ENCODE measurements at places on chromosomes 5 and 9.

GRCh38 chr5:95445995-95446394 lies 54.8 kb downstream of the FAM81B start:
- DNase-seq, result peak; percentile 63

- DNase-seq, result no peak
Observed at GRCh38 chr5:159510282-159510681, 180.0 kb upstream of the IL12B start.

DNA sequence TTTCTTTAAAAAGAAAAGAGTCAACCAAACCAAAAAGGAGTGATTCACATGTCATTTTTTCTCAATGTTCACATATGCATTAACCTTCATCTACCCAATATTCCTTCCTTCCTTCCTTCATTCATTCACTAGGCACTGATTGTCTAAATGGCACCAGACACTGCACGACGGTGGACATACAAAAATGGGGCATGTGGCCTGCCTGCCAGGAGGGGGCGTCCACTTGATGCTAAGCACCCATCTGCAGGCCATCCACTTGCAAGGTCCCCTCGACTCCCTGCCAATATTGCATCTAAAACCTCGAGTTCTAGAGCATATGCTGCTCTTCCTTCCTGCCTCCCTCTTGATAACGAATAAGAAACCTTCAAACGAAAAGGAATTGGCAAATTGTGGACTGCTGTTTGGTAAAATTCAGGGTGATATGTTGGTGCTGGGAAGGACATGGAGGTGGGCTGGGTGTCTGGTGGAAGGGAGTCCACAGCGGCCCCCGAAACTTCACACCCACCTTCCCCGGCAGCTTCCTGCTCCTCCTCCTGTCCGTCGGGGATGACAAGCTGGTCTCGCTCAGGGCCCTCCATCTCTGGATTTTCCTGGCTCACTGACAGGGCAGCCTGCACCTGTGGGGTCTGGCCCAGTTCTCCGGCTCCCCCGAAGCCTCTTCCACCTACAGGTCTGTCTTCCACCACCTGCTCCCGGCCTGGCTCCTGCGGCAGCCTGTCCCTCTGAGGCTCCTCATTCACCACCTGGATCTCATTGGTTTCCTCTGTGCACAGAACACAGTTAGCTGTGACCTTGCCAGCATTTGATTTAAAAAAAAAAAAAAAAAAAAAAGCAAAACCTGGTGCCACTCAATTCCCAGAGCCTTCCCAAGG lies 64.3 kb downstream of the GOLM1 start:
- no peak for DNase-seq

DNA sequence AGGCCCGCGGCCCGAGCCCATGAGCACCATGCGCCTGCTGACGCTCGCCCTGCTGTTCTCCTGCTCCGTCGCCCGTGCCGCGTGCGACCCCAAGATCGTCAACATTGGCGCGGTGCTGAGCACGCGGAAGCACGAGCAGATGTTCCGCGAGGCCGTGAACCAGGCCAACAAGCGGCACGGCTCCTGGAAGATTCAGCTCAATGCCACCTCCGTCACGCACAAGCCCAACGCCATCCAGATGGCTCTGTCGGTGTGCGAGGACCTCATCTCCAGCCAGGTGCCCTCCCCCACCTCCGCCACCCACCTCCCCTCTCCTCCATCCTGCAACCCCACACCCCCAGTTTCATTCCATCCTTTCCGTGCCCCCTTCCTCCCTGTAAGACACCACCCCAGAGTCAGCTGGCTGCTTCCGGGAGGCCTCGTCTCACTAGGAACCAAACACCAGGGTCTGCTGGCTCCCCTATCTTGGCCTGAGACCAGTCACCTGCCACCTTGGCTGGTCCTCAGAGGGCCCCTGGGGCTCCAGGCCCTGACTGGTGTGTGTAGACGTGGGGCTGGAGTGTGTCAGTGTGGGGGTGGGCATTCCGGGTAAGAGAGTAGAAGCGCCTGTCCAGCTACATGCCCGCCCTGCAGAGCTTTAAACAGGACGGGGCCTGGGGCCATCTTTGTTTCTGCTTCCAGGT lies 655 bp downstream of the GRIN1 start:
- DNase-seq, result no peak

DNA sequence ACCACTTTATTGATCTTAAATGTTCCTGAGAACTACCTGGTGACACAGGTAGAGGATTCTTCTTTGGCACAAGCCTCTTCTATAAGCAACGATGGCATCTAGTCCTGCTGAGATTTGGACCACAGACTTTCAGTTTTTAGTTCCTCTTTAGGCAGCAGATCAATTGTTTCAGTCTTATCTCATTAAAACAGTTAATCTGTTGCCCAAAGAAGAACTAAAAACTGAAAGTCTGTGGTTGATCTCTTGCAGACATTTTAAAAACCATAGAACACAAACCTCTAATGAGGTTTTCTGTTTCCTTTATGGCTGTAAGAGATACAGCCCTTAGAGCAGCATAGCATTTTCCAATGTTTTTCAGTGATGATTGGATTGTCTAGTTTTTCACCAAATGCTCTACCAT lies 480.9 kb downstream of the MTRR start:
- DNase-seq, result no peak

DNA sequence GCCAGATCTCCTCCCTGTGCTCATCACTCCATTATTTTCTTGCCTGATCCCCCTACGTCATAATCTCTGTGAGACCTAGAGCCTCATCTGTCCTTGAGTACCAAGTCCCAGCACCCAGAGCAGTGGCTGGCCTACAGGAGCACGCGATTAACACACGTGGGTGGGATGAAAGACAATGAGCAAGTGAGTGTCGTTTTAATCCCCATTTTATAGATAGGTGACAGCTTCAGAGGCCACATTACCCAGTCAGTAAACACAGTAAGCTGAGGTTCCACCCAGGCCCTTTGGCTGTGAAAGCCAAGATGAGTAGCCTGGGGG lies 17.3 kb downstream of the TRUB2 start:
- no peak for DNase-seq

DNA sequence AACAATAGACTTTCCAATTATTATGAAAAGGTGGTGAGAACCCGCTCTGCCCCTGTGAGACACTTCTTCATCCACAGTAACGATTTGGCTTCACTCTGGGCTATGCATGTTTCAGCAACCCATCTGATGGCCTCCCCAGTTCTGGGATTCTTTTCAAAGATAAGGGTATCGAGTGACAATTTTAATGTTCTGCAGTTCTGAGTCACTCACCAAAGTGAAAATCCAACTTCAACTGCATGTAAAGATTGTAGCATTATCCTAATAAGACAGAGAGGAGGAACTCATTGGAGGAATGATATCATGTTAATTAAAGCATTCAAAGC lies 1078.3 kb upstream of the SEMA6A start:
- DNase-seq, result no peak

- DNase-seq, result no peak
Observed at GRCh38 chr5:10663489-10664179, 97.4 kb downstream of the DAP start.

GRCh38 chr9:2725126-2725525 lies 7.8 kb downstream of the KCNV2 start:
- DNase-seq, result no peak

- no peak for DNase-seq
Observed at GRCh38 chr5:32916648-32917047, 205.5 kb downstream of the NPR3 start.

- DNase-seq, result no peak
Observed at GRCh38 chr9:36488389-36488756, 84.3 kb upstream of the MELK start.

GRCh38 chr5:17315710-17316221 lies 98.3 kb downstream of the BASP1 start:
- no peak for DNase-seq

DNA sequence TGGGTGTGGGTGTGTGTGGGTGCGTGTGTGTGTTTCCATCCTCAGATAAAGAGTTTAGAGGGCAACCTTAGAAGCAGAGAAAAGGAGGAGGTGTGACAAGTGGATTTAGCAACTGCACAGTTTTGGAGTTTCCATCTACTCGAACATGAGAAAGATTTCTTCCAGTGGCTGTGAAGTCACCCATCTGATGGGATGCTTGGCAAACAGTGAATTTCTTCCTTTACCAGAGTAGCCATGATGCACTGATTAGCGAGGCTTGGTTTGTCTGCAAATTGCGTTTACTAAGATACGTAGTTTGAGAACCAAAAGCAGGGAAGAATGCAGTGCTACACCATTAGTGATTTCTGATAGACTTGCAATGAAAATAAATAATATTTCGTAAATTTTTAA lies 791 bp upstream of the STARD4 start:
- DNase-seq, result no peak

GRCh38 chr5:50853151-50853550 lies 186.7 kb downstream of the PARP8 start:
- no peak for DNase-seq

DNA sequence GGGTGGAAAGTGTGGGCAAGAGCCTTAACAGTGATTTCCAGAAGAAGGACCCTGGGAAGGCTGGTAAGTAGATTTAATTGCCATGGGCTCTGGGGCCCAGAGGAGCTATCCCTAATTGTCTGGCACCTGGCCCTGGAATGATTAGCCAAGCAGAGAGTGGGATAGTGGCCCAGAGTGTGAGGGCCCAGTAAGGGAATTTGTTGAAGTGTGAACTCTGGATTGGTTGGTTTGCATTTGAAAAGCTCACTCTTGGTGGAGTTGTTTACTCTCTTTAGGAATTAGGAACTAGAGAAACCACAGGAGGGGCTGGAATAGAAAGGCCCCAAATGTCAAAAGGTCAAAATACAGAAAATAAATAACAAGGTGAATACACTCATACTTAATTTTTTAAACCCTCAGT lies 207.1 kb downstream of the GABRG2 start:
- no peak for DNase-seq

GRCh38 chr9:89541798-89542197 lies 43.9 kb upstream of the SEMA4D start:
- DNase-seq, result no peak

GRCh38 chr9:22009506-22009867 lies 382 bp upstream of the CDKN2B start:
- DNase-seq, result no peak

DNA sequence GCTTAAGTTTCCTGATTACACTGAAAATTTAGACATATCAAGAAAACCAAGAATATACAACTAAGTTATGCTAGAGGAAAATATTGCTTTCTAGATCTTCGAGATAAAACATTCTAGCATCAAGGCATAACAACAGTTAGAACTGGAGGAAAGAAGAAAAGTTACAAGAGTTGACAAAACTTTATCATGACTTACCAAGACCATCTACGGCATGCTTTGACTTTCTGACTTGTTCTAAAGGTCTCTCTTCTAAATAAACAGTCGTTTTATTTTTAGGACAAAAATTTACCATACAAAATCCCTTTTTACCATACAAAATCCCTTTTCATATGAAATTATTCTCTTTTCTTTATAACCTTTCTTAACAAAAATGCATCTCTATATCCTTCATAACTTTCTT lies 1110.1 kb upstream of the CDH10 start:
- DNase-seq, result no peak

DNA sequence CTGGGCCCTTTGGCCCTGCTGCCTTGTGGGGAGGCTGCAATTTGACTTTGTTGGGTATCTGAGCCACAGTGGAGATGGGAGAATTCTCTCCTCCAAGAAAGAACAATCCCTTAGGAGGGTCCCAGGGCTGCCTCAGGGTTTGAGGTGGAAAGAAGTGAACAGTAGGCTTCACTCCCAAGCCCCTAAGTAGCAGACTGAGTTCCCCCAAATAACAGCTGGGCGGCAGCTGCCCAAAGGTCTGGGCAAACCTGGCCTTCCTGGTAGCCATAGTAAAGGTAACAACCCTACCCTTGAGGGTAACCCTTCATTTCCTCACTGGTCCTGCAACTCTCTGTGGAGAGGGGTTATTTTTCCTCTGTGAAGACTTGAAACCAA lies 746 bp downstream of the RGS3 start:
- no peak for DNase-seq

DNA sequence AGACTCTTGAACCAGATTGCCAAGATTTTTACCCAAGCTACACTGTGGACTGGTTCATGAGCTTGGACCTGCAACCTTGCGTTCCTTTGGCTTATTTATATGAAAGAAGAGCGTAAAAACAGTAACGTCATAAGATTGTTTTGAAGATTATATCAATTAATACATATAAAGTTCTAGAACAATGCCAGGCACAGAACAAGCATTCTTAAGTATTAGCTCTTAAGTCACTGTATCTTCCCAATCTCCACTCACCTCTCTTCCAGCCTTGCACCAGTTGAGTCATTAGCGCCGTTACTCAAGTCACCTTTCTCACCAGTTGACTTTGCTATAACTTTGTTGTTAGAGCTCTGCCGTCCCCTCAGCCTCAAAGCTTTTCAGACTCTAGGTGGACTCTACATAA lies 415.7 kb downstream of the PLK2 start:
- DNase-seq, result no peak

All from keratinocyte (primary cell).